ENCODE measurements at places on chromosomes 2 and 18.

- DNase-seq: no peak
Measured at GRCh38 chr2:209426432-209426831, 2.6 kb downstream of the MAP2 start.

- peak; percentile 47 for DNase-seq
Measured at GRCh38 chr2:105802587-105802986, 57.9 kb downstream of the NCK2 start.

GRCh38 chr2:129441610-129442009 is 537.9 kb upstream of the RAB6C start:
- no peak for DNase-seq

- no peak for DNase-seq
Measured at GRCh38 chr2:64500549-64500948, 23.6 kb upstream of the AFTPH start.

DNA sequence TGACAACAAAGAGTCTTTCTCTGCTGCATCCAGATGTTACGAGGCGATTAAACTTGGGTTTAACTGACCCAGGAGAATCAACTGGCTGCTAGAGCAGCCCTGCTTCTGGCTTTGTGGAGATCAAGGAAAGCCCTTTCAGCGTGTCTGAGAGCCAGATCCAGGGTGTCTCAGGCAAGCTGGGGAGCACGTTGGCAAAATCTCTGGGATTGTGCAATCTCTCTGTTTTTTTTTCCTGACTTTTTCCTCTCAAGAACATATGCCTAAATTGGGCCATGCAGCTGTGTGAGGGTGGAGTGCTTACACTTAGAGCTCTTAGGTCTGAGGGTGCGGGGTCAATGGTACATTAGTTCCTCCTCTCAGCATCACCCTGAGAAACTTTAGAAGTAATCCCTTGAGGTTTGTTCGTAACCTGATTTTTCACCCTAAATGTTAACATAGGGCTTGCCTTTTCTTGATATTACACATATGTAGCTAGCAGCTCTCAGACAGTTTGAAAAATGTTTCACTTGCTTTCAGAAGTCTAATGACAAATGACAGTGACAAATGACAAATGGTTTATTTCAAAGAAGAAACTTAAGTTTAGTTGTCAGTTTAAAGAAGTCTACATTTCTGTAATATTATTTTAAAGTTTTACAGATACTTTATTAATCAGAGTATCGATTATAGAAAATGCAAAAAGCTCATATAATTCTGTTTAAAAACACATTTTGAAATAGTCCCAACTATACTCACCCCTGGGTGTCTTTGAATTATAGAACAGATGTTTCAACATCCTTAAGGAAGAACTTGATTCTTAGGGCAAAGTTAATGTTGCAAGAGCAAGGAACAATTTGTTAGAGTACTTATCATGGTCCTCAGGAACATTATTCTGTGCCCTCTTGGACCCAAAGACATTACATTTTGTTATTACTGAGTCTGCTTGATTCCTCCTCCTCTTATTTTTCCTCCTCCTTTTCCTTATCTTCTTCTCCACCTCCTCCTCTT is 38.4 kb upstream of the ZSWIM2 start:
- no peak for DNase-seq

DNA sequence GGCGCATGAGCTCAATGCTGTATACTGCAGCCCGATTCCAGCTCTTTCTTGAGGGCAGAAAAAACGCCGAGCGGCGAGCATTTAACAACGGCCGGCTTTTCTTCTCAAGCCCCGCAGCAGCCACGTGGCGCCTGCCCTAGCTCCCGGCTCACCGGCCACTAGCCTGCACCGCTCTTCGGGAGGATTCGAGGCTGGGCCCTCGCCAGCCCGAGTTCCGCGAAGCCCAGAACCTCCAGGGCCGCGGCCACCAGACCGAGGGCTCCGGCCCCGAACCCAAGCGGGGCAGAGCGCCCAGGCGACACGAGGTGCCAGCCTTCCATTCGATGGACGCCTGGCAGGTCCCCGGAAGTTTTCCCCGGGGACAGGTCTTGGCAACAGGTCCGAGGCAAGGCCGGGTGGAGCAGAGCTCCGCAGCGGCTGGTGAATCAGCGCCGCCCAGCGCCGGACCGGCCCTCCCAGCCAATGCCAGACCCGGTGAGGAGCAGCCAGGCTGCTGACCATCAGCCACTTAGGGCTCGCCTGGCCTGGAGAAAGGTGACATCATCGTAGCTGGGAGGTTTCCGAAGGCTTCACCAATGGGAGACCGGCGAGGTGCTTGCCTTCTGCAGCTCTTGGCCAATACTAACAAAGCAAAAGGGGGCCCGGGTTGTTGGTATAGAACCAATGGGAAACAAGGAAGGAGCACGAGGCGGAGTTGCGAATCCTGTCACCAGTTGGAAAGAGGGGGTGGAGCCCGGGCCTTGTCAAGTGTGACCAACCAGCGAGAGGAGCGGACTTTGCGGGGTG is 552 bp upstream of the MXD1 start:
- DNase-seq: no peak

Data from GM13976 (cell line).